Kidney epithelial cell (primary cell): ENCODE measurements at places on chromosomes 6 and 20.

DNA sequence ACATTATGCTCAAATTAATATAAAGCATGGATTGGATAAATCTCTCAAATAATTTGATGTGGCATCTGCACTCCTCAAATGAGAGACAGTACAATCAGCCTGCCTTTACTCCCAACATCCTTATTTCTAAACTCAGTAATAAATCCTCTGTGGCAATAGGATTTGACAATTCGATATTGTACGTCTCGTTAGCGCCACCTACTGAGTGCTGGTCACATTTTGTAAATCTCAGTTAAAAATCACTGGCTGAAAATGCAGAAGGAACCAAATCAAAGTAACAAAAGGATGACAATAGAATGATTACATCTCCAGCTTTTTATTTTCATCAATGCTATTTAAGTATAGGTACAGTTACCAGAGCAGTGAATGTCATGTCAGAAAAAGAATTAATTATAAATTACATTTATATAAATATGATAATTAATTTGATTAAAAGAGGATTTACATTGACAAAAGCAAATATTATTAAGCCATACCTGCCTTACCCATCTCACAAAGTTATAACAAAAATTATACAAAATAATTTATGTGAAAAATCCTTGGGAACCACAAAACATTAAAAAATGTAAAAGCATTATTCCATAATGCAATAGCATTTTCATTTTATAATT is 20.2 kb upstream of the GJE1 start:
- DNase-seq: peak; percentile 35

GRCh38 chr20:31740208-31740607 is 1.1 kb downstream of the TPX2 start:
- no peak for DNase-seq

GRCh38 chr6:125947615-125948014 is 9.0 kb upstream of the HINT3 start:
- no peak for DNase-seq

- DNase-seq: no peak
These were observed 103.0 kb downstream of the ADTRP start for GRCh38 chr6:11675601-11676000.

DNA sequence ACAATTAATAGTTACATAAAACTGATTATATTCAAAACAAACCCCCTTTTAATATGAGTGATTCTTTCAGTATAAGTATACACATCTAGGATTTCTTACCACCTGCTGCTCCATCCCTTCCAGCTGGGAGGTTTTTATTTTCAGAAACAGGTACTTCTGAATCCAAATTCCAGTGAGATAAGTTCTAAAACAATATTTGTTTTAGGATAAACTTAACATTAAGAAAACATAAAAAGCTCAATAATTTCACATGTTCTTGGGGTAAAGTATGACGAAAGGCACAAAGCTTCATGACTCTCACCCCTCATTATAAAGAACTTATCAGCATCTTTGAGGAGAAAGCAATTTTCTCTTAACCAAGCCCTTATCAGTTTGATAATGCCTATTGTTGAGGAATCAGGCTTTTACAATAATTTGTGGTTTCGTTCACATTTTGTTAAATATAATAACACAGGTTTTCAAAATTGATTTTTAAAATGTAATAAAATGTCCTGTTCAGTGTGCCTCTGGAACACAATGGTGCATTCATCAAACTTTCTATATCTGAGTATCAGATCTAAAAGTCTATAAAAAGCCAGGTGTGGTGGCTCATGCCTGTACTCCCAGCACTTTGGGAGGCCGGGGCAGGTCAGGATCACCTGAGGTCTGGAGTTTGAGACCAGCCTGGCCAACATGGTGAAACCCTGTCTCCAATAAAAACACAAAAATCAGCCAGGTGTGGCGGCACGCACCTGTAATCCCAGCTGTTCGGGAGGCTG is 4.3 kb downstream of the FAM217A start:
- DNase-seq: no peak
